ENCODE measurements at places on chromosomes 3 and 15.

GRCh38 chr15:60581485-60581884 lies 102.5 kb upstream of the ICE2 start:
- no peak for DNase-seq

- no peak for DNase-seq
Measured at GRCh38 chr15:77860071-77860691, 217.3 kb downstream of the TBC1D2B start.

DNA sequence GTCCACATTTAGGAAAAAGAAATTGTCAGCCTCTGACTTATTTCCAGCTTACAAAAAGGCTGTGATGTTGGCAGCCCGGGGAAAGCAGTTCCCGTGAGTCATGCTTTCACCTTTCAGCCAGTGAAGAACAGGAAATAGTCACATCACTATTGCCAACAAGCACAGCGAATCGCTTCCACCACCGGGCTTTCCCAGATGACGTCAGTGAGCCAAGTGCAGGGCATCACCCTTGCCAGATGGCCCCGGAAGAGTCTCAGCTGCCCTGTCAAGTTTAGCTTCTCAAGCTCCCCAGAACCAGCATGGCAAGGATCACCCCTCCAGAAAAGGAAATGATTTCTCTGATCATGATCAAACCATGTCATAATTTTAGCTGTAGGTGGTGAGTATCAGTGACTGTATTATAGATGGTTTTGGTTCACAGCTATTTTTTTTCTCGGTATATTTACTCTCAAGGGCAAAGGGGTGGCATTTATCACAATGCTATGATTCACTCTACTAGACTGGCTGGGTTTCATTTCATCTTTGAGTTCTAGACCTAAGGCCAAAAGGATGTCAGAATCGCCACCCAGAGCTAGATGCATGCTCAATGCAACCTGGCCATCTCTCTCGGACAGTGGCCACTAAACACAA lies 32.9 kb downstream of the B3GNT5 start:
- DNase-seq = peak; percentile 75

GRCh38 chr3:35257641-35258040 lies 381.7 kb upstream of the ARPP21 start:
- DNase-seq = no peak

- no peak for DNase-seq
Measured at GRCh38 chr15:40032125-40032839, 6.7 kb downstream of the SRP14 start.

DNA sequence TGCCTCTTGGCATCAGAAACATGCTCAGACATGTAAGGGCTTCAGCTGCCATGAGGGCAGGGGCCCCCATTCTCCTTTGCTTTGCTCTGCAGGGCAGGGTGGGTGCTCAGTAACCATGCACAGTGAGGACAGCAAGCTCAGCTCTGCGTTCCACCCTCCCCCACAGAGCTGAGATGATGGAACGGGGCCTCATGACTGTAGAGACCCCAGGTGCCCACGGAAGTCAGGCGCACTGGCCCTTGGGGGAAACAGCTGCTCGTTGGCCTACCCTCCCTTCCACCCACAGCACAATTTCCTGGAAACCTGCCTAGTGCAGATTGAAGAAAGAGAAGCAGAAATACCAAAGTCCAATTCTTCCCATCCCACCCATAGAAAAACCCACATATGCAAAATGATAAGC lies 10.5 kb downstream of the CTXND1 start:
- DNase-seq = no peak

DNA sequence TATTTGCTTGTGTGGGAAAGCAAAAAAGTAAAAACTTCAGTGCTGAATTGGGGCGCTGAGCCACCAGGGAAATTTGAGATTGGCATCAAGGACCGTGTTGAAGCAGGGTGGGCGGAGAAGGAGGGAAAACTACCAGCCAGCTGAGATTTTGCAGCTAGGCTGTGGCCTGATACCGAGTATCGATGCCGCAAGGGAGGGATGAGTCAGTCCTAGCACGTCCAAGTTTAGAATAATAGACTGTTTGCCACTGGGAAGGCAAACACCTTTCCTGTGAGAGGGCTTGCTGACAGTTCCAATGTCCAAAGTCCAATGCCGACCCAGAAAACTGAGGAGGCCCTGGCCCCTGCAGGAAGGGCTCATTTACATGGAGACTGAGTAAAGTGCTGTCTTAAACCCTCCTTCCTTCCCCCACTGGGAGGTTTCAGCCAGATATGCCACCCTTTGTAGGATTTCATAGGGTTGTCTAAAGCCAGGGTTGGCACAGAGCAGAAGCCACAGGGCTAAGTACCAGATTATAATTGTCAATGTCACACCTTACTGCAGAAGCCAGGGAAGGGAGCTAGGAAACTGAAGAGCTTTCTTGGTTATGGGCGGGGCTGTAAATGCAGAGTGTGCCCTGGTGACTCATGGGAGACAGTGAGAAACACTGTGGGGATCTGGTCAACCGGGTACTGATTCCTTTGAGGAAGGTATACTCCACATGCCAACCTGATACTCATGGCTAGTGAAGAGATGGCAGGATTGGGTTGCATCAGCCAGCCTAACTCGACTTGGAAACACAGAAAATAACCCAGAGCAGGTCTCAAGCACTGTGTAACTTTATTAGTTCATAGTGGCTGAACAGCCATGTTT lies 28.4 kb upstream of the PIK3CB start:
- DNase-seq = no peak

DNA sequence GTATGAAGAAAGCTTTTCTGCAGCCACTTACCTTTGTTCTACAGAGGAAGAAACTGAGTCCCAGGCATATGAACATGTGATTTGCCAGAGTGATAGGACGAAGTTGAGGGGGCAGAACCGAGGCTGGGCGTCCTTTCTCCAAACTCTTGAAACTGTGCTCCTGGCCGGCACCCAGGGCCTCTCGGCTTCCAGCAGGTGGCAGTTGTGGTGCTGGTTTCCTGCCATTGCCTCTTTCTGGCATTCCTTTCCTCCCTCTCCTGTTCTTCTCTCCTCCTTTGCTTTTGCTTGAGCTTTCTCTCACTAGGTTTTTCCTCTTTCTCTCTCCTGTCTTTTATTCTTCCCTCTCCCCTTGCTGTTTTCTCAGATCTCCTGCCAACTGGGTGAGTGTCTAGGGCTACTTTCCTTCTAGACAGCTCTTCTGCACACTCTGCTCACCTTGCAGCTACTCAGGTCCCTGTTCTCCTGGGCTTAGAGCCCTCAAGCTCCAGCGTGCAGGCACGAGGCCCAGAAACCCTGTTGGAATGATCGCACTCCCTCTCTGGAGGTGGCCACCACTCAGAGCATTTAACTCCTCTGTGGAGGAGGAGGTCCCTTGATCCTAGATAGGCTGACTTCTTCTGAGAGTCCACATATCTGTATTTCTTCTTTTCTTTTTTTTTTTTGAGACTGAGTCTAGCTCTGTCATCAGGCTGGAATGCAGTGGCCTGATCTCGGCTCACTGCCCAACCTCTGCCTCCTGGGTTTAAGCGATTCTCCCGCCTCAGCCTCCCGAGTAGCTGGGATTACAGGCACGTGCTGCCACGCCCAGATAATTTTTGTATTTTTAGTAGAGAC lies 26.2 kb downstream of the TRAK1 start:
- DNase-seq = peak; percentile 78

GRCh38 chr3:135927155-135927554 lies 38.4 kb upstream of the PPP2R3A start:
- no peak for DNase-seq

GRCh38 chr3:10380906-10381305 lies 60.0 kb upstream of the SEC13 start:
- DNase-seq = no peak

DNA sequence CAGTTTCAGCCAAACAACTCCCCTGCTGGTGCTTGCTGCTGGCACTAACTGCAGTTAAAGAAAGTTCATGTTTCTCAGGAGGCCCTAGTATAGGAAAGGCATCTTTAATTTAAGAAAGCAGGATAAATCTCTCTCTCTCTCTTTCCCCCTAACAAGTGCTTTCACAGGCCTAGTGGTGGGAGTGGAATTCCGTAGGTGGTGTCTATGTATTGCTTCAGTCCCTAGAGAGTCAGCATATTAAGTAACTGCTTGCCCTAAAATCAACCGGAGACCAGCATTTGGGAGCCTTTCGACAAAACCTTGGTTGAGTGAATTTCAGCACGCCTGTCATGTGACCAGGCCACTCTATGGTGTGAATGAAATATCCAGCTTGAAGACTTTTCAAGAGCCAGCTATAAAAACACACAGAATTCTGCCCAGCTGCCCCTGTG lies 169.2 kb upstream of the TGFBR2 start:
- no peak for DNase-seq

DNA sequence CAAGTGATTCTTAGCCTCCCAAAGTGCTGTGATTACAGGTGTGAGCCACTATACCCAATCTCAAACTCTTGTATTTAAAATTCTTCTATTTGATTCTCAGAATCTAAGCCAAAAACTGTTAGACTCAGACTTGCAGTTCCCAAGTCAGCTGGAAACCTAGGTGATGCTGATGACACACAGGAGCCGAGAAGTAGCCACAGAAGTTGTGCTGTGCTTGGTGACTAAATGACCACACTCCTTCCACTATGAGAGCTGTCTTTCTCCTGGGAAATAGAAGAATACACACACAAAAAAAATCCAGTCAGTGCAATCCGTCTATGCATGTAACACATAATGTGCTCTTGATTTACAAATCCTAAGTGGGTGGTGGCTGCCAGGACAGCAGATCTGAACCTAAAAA lies 33.9 kb downstream of the ILDR1 start:
- DNase-seq = no peak

DNA sequence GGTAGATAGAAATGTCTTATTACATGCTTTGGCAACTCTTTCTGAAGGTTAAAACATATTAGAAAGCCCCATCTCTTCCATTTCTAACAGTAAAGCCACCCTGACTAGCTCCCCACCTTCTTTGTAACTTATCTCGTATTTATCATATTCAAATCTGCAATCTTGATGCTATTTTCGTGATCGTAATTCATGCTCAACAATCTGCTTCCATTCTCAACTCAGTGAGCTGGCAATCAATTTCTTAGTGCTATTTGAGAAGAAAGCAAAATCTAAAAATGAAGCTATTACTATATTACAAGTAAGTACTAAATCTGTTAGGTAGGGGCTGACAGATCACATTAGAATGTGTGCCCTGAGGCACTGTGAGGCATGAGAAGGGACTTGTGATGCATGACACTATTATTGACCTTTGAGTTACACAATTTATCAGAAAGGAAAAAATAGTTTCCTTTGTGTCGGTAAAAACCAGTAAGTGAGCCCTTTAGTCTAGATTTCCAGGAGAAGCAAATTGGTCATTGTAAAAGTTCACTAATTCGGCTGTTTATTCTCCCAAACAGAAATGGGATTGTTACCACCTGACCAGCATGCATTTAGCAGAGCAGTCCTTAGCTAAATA lies 379.7 kb upstream of the CNTN6 start:
- no peak for DNase-seq

All from NCI-H2029 treated with DMSO at 0.1 percent for 48 hours (cell line).